ENCODE measurements at places on chromosomes 13 and 19. TPM values are rescaled to one million over a fixed set of nuclear protein-coding genes. Genes with fewer than 3 reads are reported as not detected.

- no peak within 1 kb of the TSS for H3K27ac ChIP-seq
- H3K36me3 ChIP-seq, result peaks cover 4% of the 10 kb centered on the region
- no peak within 1 kb of the TSS for H3K4me3 ChIP-seq
- no peaks in the 10 kb centered on the region for H3K27me3 ChIP-seq
Measured at GRCh38 chr19:44671400-44671799, at the start of gene CEACAM19. CEACAM19 (plus strand) TSS chr19:44671482; CDS start chr19:44671932, 450 bp downstream.

GRCh38 chr19:1093811-1094553 is 1.2 kb downstream of the POLR2E start:
- H3K27me3 ChIP-seq, result no peaks in the 10 kb centered on the region
- peak overlapping the region; percentile 69 for H3K4me3 ChIP-seq

DNA sequence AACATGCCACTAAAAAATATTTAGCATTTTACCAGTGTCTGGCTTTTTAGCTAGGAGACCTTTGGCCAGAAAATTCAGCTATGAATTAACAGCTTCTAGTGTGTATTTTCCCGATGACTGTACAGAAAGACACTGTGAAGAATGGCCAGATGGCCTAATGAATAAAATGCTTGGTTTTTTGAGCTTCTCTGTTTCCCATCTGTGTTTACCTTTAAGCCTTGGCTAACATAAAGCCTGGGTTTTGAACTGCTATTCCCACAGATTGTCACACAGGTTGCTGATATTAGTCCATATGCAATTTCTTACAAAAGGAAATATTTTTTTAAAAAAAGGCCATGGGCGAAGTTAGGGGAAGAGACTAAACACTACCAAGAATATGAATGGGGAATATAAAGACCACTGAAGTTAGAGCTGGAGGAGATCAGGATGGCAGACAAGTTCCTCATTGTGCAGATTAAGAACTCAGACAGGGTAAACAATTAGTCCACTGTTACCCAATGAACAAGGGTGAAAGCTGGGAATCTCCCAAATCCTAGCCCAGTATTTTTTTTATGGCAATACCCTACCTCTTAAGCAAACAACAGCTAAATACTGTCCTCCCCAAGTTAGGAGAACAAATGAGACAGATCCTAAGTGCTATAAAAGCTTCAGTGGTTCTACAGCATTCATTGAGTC is 95.1 kb downstream of the DCT start:
- no peaks in the 10 kb centered on the region for H3K4me1 ChIP-seq
- no peak overlapping the region for H3K4me3 ChIP-seq
- no peaks in the 10 kb centered on the region for H3K36me3 ChIP-seq
- DNase-seq, result no peak
- no peak overlapping the region for H3K27ac ChIP-seq
- no peaks in the 10 kb centered on the region for H3K27me3 ChIP-seq

The DAND5 gene
- not detected for total RNA-seq

All from SJSA1 (cell line).